GM12878 (cell line): ENCODE measurements at places on chromosomes 6 and 20. TPM values are rescaled to one million over a fixed set of nuclear protein-coding genes. Genes with fewer than 3 reads are reported as not detected.

DNA sequence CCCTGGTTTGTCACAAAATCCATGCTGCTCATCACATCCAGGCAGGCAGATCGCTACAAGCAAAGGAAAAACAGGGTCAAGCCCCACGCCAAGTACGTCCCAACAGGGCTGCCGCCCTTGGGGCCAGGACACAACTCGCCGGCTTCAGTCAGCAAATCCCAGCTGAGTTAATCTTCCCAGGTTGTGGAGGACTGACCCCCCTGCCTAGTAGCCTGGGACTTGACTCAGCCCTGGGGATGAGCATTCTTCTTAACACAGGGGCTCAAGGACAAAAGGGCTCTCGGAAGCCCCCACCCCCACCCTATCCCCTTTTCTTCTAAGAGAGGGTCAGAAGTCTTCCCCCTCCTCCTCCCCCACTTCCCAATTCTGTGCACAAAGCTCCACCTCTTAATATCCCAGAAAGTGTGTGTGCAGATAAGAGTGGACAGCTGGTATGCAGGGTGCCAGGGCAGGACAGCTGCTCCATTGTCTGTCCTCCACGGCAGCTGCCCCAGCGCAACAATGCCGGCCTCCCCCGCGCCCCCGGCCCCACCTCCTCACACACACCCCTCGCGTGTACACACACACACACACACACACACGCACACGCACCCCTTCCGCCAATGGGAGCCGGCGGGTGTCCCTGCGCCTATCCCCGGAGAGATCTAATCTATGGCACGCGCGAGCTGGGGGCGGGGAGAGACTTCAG, 4.5 kb downstream of the DLL1 start:
- no peak for DNase-seq

DNA sequence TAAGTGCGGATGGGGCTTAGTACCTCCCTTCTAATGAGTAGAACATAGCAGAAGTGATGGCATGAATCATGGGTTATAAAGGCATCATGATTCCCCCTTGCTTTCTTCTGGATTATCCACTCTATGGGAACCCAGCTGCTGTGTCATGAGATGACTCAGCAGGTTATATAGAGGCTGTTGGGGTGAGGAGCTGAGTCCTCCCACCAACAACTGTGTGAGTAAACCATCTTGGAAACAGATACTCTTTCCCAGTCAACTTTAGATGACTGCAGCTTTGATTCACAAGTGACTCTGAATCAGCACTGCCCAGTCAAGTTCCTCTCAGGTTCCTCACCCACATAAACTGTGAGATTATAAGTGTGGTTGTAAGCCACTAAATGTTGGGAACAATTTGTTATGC, 46.3 kb downstream of the FAM83B start:
- no peak for DNase-seq

DNA sequence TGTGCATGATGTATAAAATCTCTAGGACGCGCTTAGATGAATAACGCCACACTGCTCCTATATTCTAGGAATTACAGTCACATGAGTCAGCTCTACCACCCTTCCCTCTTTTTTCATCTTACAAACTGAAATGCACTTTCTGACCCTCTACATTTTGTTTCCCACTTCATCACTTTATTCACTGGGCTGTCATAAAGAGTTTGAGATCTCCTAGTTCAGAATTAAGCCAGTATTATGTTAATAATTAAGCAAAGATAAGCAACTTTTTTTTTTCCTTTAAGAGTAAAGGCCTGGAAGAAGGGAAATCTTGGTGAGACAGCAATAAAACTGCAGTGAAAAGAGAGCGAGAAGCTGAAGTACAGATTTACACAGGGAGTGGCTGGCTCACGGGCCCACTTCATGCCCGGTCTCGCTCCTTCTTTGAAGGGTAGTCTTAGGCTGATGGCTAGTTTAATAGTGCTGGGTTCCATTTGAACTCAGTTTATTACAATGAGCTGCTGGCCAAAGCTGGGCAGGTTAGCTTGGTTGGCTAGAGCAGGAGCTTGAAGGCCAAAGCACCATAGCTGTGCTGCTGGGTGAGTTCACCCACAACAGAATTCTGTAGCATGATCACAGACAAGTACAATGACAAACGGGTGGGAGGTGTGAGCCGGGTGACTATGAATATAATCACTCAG, 110.6 kb downstream of the MAP7 start:
- no peak for DNase-seq

- no peak for DNase-seq
These were observed 69.0 kb upstream of the TMEM200A start for GRCh38 chr6:130296854-130297253.

DNA sequence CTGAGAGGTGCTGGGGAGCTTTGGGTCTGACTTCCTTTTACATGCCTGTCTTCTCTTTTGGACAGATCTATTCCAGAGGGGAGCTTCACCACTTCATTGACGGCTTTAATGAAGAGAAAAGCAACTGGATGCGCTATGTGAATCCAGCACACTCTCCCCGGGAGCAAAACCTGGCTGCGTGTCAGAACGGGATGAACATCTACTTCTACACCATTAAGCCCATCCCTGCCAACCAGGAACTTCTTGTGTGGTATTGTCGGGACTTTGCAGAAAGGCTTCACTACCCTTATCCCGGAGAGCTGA, 13.1 kb downstream of the PRDM1 start:
- DNase-seq, result no peak

GSTA2 gene
- not detected in 2 replicates for polyA plus RNA-seq

MYB gene
- 12.6 and 24.1 TPM in 2 replicates for polyA plus RNA-seq

MTFR2 gene
- polyA plus RNA-seq, result 25.1 and 29.2 TPM in 2 replicates
